Epithelial cell of proximal tubule (primary cell): ENCODE measurements at places on chromosomes 1 and 21.

DNA sequence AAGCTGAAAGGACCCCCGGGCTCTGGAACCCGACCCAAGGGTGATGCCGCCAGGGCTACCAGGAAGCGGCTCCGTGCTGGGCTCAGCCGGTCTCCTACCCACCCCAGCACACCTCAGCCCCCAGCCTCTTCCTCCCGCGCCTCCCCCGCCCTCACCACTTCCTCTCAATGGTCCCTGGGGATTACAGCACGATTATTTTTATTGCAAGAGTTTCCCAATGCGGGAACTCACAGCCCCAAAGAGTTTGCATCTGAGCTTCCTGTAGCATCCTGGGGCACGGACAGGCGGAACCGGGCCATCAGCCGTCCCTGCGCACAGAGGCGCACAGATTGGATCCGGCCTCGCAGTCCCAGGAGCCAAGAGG is 8.7 kb upstream of the SLX9 start:
- no peak for DNase-seq

- no peak for DNase-seq
These were observed 167.9 kb downstream of the KCNJ6 start for GRCh38 chr21:37748351-37748750.

DNA sequence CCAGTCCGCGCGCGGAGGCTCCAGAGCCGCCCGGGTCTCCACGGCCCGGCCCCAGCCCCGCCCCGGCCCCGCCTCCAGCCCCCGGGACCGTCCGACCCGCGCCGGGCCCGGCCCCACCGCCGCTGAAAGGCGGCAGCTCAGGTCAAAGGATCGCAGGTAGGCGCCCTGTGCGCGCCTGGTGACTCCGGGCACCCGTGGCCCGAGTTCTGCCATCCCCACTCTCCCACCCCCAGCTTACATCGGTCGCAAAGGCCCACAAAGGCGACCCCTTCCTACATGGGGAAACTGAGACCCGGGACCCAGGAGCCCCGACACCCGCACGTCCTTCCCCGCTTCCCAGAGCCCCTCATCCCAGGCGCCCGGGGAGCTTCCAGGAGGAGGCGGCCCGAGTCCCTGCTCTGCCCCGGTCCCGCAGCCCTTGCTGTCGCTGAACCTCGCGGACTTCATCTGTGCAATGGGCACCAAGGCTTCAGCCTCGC is at the start of gene TMEM200B:
TSS of gene TMEM200B (minus strand) at position 17 of the 479 bp plus-strand sequence. CDS start 2,075 bp downstream, outside the sequence.
- DNase-seq: no peak

DNA sequence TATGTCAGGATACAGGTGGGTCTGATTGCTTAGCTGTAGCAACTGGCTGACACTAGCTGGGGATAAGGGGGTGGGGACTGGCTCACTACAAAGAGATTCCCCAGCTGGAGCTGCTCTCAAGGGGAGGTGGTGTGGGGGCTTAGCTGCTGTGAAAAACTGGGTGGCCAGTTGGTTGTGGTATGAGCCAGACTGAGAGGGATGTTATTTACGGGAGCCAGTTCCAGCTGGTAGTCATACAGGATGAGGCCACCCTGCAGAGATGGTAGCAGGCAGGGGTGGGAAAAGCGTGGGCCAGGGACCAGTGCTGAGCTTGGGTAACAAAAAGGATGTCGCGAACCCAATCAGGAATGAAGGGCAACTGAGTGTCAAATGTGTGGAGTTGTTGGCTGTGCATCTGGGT is 204.0 kb upstream of the C21orf91 start:
- DNase-seq: no peak

GRCh38 chr21:28228636-28228995 is 764.1 kb downstream of the LTN1 start:
- DNase-seq: no peak
